ENCODE measurements at places on chromosomes 3 and 15.
A peak's percentile ranks its signal among the peaks of the same experiment; 100 is the strongest.

DNA sequence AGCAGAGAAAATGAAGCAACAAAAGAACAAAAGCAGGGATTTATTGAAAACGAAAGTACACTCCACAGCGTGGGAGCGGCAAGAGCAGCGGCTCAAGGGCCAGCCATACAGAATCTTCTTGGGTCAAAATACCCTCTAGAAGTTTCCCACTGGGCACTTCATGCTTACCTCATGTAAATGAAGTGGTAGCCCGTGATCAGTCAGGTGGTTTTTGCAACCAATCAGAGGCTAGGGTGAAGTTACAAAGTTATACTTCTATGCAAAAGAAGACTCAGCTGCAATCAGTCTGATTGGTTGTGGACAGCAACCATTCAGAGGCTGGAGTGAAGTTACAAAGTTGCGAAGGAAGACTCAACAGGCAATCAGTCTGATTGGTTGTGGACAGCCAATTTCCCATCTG is 37.8 kb upstream of the TRH start:
- no peak for DNase-seq

DNA sequence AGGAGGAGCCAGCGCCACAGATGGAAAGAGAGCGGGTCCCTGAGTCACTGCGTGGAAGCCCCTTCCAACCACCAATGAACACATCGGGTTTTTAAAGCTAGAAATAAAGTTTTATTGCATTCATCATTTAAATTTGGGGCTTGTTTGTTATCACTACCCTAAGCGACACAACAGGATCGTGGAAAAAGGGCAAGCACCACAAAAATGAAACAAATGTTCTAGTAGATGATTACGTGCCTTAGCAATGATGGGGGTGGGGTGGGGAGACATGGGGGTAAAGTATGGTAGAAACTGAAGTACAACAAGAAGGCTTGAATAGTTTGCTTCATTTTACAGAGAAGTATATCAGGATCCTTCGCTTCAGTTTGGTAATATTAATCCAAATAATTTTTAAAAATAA is 221.6 kb upstream of the ATP10A start:
- DNase-seq: no peak

DNA sequence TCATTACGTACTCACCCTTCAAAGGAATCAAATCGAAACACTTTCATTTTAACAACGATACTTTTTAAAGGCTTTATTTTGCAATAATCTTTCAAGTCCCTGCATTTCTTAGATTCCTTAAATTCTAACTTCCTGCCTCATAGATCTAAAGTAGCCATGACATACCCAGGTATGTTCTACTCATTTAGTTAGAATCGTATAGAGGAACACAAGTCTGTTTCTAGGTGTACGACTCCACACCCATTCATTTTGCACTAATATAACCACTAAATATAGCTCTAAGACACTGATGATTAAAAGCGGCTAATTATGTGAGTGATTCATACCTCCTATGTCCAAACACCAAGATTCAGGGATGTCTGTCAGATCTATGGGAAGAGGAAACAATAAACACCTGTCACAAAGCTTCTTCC is 1.3 kb downstream of the ATP13A3 start:
- no peak for DNase-seq

DNA sequence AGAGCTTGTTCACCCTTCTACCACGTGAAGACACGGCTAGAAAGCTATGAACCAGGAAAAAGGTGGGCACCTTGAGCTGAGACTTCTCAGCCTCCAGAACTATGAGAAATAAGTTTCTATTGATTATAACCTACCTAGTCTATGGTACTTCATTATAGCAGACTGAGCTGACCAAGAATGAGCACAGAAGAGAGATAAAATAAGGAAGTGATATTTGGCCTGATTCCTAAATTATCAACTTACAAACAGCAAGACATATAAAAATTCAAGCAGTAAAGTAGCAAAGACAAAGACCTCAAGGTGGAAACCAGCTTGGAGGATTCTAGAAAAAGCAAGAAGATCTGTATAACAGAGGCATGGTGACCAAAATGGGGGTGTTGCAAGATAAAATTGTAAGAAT is 63.9 kb upstream of the OSTN start:
- no peak for DNase-seq

DNA sequence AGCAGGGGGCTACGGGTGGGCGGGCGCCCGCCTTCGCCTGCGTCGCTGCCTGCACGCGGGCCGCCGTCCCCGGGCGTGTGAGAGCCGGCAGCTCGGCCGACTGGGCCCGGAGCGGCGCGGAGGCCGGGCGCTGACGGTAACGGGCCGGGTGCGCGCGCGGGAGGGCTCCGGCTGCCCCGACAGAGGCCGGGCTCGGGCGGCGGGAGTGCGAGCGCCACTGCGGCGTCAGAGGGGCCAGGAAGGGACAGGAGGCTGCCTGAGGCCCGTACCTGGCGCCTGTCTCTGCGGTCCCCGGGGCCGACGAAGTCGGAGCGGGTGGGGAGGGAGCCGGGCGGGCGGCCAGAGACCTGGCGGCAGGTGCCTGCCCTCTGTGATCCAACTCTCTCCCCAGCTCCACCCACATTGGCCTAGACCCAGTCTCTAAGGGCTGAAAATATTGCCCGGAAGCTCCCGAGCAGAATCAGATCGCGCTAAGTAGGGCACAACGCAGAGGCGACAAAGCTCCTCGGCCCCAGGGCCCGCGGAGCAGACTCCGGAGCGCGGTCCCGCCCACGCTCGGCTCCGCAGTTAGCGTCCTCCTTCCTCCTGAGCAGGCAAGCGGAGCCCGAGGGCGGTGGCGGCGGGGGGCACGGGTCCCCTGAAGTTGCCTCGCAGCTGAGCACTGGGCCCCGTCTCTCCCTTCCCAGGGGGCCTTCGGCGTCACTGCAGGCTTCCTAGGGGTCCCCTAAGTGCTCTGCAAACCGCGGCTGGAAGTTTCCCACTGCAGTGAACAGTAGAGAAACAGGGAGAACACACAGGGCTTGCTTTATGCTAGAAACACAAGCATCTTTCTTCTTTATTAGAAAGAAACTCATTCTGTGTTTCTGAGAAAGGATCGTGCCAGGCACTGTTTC is at the start of gene MAN2A2:
MAN2A2 (plus strand) TSS at position 463 of the 893 bp plus-strand sequence. CDS start 906 bp downstream, outside the sequence.
- DNase-seq: peak; percentile 58

DNA sequence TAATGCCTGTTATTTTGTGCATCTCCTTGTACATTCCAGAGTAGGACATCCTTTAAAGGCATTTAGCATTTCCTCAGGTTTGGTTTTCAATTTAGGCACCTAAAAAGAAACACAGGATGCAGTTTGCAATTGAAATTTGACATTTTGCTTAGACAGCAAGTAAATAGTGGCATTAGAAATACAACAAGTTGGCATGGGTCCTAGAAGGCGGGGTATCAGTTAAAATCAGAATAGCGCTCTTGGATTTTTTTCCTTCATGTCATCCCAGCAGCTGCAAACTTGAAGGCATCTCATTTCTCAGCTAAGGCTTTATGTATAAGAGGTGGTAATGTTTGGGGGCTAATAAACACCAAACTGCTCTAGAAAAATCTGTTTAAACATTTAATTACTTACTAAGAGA is 47.5 kb upstream of the SKOR1 start:
- no peak for DNase-seq

- no peak for DNase-seq
Observed at GRCh38 chr15:39846108-39846507, 63.5 kb upstream of the FSIP1 start.

All from activated gamma-delta T cell treated with anti-CD3 and anti-CD28 coated beads, Interleukin-2, amount 50 U/mL, for 16 hours (primary cell).